ENCODE measurements at places on chromosomes 16 and 17. TPM values are rescaled to one million over a fixed set of nuclear protein-coding genes. Genes with fewer than 3 reads are reported as not detected.

GRCh38 chr16:84885342-84885910 is 65.6 kb downstream of the CRISPLD2 start:
- H3K27me3 ChIP-seq = no peaks in the 10 kb centered on the region
- H3K27ac ChIP-seq = no peak overlapping the region
- no peak overlapping the region for H3K4me3 ChIP-seq
- no peak for DNase-seq
- H3K36me3 ChIP-seq = peaks cover 25% of the 10 kb centered on the region

GRCh38 chr17:67293251-67294203 is 48.5 kb upstream of the HELZ start:
- peak; percentile 76 for DNase-seq
- H3K36me3 ChIP-seq = no peaks in the 10 kb centered on the region
- peaks cover 9% of the 10 kb centered on the region for H3K4me1 ChIP-seq
- no peak overlapping the region for H3K27ac ChIP-seq
- H3K27me3 ChIP-seq = no peaks in the 10 kb centered on the region

GRCh38 chr17:34285286-34285792 is at the start of gene CCL11:
CCL11 (plus strand) TSS chr17:34285742; CDS start chr17:34285809, 67 bp downstream.
- H3K4me1 ChIP-seq = no peaks in the 10 kb centered on the region
- no peaks in the 10 kb centered on the region for H3K36me3 ChIP-seq
- no peaks in the 10 kb centered on the region for H3K27me3 ChIP-seq
- H3K4me3 ChIP-seq = no peak within 1 kb of the TSS

GRCh38 chr16:81214745-81215166 is 23.7 kb upstream of the BCO1 start:
- no peaks in the 10 kb centered on the region for H3K27me3 ChIP-seq
- H3K36me3 ChIP-seq = no peaks in the 10 kb centered on the region
- H3K4me1 ChIP-seq = no peaks in the 10 kb centered on the region
- no peak overlapping the region for H3K27ac ChIP-seq
- H3K4me3 ChIP-seq = no peak overlapping the region
- DNase-seq = no peak

DNA sequence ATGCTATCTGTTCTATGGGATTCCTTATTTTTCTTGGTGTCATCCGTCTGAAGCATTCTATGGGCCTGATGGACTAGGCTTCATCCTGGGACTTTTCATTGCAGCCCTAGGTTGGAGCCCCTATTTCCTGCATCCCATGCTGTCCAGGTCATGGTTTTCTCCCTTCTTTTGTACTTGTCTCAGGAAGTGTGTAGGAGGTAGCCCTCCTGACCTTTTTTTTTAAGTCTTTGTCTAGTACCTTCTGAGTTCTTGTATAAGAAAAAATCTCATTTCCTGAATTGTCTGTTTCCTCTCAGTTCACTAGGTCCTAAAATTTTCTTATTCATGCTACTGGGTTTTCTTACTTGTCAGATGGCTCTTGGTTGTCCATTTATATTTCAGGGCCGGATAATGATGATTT is 6.0 kb downstream of the NDEL1 start:
- peaks cover 62% of the 10 kb centered on the region for H3K4me1 ChIP-seq
- no peak overlapping the region for H3K27ac ChIP-seq
- H3K4me3 ChIP-seq = no peak overlapping the region
- peaks cover 14% of the 10 kb centered on the region for H3K36me3 ChIP-seq
- DNase-seq = no peak

DNA sequence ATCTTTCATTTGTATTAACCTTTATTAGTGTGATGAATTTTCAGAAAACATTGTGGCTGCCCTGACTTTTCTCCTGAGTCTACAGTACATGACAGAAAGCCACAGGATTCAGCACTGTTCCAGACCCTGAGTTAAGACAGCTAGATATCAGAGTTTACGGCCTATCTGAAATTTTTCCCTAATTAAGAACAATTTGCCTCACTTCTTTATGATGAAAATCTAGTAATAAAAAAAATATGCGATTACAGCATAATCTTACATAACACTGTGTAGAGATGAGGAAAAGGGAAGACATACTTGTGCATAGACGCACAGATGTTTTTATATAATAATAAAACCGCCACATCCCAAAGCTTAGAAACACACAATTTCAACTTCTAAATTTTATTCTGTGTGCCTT is 7.3 kb downstream of the SPOP start:
- DNase-seq = no peak
- no peak overlapping the region for H3K4me3 ChIP-seq
- H3K27me3 ChIP-seq = no peaks in the 10 kb centered on the region
- peaks cover 54% of the 10 kb centered on the region for H3K4me1 ChIP-seq
- no peak overlapping the region for H3K27ac ChIP-seq

- H3K27me3 ChIP-seq = no peaks in the 10 kb centered on the region
- H3K36me3 ChIP-seq = no peaks in the 10 kb centered on the region
- DNase-seq = no peak
Measured at GRCh38 chr17:67276075-67276474, 31.1 kb upstream of the HELZ start.

DNA sequence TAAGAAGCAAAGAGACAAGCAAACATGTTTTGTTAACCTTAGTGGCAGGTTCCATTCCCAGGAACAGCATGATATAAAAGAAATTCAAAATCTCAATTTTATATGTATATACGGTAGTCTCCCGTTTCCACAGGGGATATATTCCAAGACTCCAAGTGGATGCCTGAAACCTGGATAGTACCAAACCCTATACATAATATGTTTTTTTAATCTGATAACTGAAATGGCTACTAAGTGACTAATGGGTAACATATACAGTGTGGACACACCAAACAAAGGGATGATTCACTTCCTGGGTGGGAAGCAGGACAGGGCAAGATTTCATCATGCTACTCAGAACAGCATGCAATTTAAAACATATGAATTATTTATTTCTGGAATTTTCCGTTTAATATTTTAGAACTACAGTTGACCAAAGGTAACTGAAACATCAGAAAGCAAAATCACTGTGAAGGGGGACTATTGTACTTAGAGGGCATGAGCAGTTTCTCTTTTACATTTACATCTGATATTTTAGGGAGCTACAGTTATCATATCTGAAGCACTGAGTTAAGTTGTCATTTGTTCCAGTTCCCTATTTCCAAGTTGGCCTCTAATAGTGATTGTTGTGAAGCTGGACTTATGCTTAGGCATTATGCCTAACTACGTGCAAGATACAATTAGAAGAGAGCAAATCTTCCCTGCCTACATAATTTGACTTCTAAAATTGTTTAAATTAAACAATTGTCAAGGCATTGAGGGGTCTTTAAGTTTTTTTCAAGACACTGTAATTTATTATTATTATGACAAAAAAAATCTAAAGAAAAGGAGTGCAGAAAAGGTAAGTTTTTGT is 34.1 kb upstream of the ABCA6 start:
- no peak for DNase-seq
- H3K27ac ChIP-seq = peak overlapping the region; percentile 7
- no peaks in the 10 kb centered on the region for H3K27me3 ChIP-seq
- H3K4me3 ChIP-seq = no peak overlapping the region

DNA sequence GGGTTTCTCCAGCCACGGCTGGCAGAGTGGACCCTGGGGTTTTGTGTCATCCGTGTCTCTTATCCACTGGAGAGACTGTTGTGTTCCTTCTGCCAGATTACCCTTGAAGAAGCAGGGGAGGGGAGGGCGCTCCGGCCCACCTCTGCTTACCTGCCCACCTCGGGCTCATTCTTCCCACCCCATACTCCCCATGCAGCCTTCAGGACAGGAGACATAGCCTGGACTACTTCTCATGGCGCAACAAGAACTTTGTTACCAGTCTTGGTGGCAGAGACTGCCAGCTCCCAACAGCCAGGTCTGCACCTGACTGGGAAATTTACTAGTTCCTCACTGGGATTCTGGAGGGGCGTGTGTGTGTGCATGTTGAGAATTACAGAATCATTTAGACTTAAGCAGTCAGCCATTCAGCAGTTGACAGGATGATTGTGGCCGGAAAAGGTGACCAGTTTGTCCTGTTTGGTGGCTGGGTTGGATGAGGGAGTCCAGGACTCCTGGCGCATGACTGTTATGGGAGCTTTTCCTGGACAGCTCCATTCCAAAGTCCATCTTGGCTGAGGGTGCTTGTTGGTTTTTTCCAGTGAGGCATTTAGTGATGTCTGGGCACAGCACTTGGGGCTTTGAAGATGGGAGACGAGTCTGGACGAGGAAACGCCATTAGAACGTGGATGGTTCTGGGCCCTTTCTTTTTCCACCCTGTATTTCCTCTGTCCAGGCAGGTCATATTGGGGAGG is 8.7 kb downstream of the GSE1 start:
- DNase-seq = no peak
- no peak overlapping the region for H3K4me3 ChIP-seq
- H3K27ac ChIP-seq = no peak overlapping the region
- no peaks in the 10 kb centered on the region for H3K36me3 ChIP-seq

DNA sequence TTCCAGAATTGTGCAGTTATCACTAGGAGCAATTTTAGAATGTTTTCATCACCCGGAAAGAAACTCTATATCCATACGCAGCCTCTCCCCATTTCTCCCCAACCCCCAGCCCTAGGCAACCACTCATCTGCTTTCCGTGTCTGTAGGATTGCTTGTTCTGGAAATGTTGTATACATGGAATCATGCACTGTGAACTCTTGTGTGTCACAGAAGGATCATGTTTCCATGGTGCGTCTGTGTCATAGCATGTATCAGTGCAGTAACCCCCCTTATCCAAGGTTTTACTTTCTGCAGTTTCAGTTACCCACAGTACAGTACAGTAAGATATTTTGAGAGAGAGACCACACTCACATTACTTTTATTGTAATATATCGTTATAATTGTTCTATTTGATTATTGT is 299.4 kb downstream of the CPPED1 start:
- H3K27ac ChIP-seq = no peak overlapping the region
- no peak for DNase-seq
- H3K4me3 ChIP-seq = no peak overlapping the region

GRCh38 chr16:46772463-46772862 is 24.3 kb upstream of the MYLK3 start:
- no peaks in the 10 kb centered on the region for H3K36me3 ChIP-seq
- H3K4me1 ChIP-seq = no peaks in the 10 kb centered on the region
- H3K4me3 ChIP-seq = no peak overlapping the region
- no peak for DNase-seq

FBXL19 gene
- total RNA-seq = 9.0 TPM

CDRT15 gene
- total RNA-seq = not detected

HCRT gene
- not detected for total RNA-seq

Data from upper lobe of left lung (tissue), 6 donors.